ENCODE measurements at places on chromosomes 6 and 20.

GRCh38 chr6:15158821-15159619, 86.8 kb upstream of the JARID2 start:
- DNase-seq: no peak

DNA sequence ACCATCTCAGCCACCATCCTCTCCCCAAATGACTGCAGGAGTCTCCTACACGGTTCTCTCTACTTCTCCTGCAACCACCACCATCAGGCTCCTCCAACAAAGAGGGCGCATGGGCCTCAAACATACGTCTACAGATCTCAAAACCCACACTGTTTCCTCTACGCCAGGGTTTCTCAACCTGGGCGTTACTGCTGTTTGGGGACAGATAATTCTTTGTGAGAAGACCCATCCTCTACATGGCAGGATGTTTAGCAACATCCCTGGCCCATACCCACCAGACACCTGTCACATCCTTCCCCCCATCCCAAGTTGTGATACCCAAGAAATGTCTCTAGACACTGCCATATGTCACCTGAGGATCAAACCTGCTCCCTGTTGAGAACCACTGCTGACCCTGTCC, 45.0 kb downstream of the ELMO2 start:
- DNase-seq: no peak

GRCh38 chr6:126477678-126478077, 137.8 kb downstream of the CENPW start:
- no peak for DNase-seq

- no peak for DNase-seq
Measured at GRCh38 chr6:7900621-7901020, 10.0 kb downstream of the TXNDC5 start.

GRCh38 chr6:40505191-40505810, 81.9 kb downstream of the LRFN2 start:
- no peak for DNase-seq

DNA sequence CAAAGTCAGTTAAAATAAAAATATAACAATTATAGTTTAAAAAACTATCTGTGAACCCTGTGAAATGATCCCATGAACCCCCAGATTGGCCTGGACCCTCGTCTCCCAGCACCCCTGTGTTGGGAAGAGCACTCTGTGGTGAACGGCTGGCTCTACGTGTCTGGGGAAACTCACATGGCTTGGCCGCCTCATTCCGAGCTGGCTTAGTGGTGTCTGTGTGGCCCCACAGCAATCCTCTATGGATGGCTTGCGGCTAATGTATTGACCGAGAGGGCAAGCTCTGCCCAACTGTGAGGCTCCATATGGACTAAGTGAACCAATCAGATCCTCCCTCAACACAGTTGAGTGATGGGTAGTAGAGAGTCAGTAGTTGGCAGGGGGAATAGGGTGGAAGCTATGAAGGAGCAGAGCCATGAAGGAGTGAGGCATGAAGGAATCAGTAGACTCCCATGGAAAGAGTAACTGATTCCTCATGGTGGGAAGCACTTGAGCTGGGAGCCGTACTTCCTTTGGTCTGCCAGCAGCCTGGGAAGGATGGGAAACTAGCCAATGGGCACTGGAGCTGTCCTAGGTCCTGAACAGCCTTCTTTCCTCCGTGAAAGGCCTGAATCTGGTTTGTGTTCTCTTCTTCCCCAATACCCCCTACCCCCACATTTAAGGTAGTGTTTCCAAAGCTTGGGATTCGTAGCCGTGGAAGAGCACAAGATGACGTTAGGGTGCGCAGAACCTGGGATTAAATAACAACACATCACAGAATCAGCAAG, 21.6 kb upstream of the ZNF831 start:
- no peak for DNase-seq
